Transverse colon (tissue), 4 donors: ENCODE measurements at places on chromosomes 13 and 19.
A peak's percentile ranks its signal among the peaks of the same experiment; 100 is the strongest.

DNA sequence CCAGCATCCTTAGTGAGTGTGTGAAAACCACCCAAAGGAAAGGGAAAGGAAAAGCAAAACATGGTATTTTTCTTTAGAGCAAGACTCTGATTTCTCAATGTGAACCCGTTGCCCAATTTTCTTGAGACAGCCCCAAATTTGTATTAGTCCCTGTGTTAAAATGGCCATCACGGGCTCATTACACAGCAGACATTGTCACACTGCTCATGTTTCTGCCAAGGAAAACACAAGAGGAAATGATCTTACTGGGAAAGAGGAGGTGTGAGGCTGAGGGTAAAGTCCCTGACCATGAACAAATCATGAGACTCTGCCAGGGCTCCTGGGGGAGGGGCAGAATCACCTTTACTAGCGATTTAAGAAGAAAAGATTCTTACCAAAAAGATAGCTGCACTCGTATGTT lies 54.4 kb downstream of the FAM124A start:
- DNase-seq: peak; percentile 31

GRCh38 chr19:50434525-50434924 lies 1.8 kb downstream of the MYBPC2 start:
- DNase-seq: peak; percentile 27

- peak; percentile 65 for DNase-seq
Observed at GRCh38 chr19:38852231-38853044, 2.7 kb upstream of the HNRNPL start.

DNA sequence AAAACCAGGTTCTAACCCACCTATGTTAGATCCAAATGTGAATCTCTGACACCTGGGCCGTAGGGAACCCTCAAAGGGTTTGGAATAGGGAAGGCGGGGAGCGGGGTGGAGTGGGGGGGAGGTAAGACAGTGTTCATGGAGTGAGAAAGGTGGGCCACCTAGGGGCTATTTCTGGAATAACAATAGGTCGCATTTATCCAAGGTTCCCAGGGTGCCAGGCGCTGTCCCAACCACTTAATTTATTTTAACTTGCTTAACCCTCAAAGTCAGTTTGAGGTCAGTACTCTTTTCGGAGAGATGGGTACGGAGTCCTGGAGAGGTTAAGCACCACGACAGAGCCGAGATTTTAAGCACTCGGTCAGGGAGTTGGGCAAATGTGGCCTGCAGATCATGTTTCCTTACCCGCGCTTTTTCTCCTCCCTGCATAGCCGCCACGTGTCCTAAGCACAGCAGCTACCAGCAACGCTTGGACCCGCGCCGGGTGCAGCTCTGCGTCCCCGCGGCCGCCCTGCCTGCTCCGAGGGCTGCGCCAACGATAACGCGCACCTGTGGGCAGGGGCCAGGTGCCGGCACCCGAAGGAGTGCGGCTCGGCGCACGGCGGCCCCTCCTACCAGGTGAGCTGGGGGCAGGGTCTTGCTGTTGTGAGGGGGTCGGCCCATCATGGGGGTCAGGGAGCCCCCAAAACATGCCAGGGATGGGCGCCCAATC lies 25.0 kb upstream of the FXYD3 start:
- peak; percentile 58 for DNase-seq

DNA sequence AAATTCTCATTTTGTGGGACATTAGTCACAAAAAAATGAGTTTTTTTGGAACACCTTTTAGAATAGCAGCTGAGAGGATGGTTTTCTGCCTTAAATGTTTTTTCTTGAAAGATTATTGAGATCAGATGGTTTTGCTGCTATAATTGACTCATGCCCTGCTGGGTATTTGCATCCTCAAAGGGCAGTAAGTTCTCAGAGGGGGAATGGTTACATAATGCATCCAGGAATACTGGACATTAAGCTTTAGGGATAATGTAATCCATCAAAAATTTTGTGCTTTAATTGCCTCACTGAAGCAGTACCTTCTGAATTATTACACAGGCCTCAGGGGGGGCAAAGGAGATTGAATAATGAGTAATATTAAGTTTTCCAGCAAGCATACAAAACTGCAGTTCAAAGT lies 866.3 kb upstream of the SPRY2 start:
- DNase-seq: no peak

- no peak for DNase-seq
Observed at GRCh38 chr13:31012655-31013024, 80.2 kb downstream of the TEX26 start.

- no peak for DNase-seq
Observed at GRCh38 chr13:73055813-73056564, 2.8 kb upstream of the KLF5 start.
